ENCODE measurements at places on chromosomes 2 and 18. TPM values are rescaled to one million over a fixed set of nuclear protein-coding genes. Genes with fewer than 3 reads are reported as not detected.

GRCh38 chr2:18047213-18047611, 168.7 kb downstream of the KCNS3 start:
- no peak for DNase-seq

GRCh38 chr2:121562269-121563176, 31.8 kb downstream of the RNU4ATAC start:
- no peak for DNase-seq

DNA sequence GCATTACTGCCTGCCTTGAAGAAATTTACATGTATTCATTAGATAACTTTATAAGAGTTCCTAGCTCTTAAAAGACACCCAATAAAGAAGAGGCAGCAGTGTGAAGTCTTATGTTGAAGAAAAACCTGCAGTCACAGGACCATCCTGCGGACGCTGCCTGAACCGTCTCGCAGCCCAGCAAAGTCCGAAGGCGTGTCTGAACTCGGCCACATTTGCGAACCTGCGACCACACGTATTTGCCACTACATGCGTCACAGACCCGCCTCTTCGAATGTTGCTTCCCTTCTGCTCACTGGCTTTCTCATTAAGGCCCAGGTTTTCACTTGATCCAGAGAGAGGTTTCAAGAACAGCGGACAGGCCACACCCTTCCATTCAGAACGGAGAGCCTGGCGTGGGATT, 41.2 kb downstream of the CNGA3 start:
- DNase-seq, result no peak

The REG3A gene
- not detected for total RNA-seq
